ENCODE measurements at places on chromosomes 1 and 21.

- no peak for DNase-seq
Observed at GRCh38 chr1:147167365-147167764, 4.9 kb downstream of the PRKAB2 start.

GRCh38 chr1:192668409-192668983, 32.5 kb downstream of the RGS13 start:
- peak; percentile 71 for DNase-seq

DNA sequence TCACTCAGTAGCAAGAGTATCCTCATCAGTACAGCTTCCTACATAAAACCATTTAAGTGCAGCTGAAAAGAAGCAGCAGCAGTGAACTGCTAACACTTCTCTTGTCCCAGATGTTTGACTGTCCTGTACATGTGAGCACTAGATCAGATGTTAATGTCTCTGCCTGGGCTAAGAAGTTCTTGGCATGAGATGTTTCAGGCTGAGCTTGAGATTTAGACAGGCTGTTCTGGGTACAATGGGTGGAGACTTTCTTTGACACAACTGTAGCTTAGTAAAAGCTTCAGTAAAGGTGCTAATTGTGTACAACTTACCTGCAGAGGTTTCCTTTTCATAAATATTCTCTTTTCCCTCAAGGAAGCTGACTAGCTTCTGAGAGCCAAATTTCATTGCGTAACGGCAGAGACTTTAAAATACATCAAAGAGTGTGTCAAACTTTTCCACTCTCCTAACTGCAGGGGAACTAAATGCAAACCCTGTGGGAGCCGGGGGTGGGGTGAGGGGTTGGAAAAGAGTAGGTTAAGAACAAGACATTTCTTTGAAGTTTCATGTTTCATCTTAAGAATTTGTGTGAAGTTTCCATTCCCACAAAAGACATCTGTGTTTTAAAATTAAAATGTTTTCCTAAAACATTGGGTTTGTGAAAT, 82.1 kb upstream of the CCDC190 start:
- no peak for DNase-seq

- no peak for DNase-seq
Observed at GRCh38 chr1:202112859-202113689, 9.6 kb upstream of the GPR37L1 start.

GRCh38 chr1:9700340-9700739, 48.8 kb downstream of the PIK3CD start:
- DNase-seq: no peak

DNA sequence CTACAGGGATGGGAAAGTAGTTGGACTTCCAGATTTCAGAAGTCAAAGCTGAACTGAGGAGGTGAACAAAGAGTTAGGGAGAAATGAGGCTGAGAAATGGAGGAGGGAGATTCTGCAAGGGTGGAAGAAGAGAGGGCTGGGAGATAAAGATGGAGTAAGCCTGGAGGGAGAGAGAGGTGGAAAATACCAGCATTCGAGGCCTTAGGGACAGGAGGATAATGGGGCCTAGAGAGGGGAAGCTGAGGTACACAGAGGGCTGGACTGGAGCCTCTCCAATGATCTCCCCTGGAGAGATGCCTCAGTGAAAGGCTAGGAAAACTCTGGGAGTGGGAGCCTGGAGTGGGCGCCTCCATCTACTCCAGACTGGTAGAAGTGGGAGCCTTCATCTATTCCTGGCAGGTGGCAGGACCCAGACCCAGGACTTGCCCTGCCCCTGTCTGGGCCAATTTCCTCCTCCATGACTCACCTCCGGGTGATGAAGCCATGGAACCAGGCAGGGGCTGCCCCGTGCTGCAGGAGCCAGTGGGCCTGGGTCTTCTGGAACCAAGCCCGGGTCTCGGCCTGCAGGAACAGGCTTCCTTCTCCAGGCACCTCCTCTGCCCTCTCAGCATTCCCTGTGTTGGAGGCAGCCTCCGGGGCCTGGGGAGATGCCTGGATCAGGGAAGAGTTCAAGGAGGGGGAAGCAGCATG, 1.9 kb downstream of the SH2D2A start:
- DNase-seq: no peak

- DNase-seq: no peak
Observed at GRCh38 chr1:223650465-223650864, 15.0 kb downstream of the CAPN8 start.

GRCh38 chr21:34335316-34335715, 28.5 kb upstream of the KCNE2 start:
- peak; percentile 71 for DNase-seq

GRCh38 chr21:29190923-29191331, 60.5 kb downstream of the MAP3K7CL start:
- DNase-seq: no peak

DNA sequence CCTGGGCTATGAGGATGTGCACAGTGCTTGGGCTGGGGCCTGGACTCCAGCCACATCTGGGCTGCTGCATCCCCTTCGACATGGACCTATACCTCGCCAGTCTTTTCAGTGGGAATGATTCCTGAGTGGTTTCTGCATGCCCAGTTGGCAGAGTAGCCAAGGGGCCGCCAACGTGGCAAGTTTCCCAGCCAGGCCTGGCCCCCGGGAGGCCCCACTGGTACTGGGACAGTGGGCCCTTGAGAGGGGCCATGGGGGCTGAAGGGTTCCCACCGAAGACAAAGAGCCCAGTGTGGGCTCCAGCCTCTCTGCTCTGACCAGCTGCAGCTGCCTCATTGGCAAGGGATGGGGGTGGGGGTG, 15.4 kb downstream of the RAP1GAP start:
- DNase-seq: no peak

GRCh38 chr1:27074175-27074780, 61.6 kb upstream of the TENT5B start:
- DNase-seq: no peak

DNA sequence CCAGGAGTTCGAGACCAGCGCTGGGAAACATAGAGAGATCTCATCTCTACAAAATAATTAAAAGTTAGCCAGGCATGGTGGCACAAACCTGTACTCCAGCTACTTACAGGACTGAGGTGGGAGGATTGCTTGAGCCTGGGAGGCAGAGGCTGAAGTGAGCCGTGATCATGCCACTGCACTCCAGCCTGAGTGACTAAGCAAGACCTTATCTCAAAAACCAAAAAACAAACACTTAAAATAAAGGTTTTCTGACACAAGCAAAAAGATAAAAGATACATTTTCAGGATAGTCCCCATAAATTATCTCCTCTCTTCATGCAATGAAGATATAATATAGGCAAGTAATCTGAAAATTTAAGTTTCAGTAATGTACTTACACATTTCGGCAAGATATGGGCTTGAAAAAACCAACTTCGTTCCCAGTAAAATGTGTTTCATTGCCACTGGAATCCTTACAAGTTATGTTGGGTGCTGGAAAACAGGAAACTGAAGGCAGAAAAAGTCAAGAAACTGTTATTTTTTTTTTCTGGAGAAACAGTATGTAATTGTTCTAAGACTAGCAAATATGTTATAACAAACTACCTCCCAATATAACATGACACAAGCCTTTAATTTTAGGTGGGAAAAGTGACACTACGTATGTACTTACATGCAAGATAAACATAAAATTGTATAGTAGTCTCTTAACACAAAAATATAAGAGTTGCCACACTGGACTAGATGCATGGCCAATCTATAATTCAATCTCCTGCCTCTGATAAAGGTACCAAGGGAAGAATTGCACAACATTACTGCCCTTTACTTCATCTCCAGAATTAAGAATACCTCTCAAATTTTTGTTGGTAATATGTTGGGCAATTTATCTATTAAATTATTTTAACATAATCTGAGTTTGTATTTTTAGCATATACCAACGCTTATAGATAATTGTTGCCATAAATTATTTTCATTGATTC, 15.7 kb downstream of the TM2D1 start:
- no peak for DNase-seq

DNA sequence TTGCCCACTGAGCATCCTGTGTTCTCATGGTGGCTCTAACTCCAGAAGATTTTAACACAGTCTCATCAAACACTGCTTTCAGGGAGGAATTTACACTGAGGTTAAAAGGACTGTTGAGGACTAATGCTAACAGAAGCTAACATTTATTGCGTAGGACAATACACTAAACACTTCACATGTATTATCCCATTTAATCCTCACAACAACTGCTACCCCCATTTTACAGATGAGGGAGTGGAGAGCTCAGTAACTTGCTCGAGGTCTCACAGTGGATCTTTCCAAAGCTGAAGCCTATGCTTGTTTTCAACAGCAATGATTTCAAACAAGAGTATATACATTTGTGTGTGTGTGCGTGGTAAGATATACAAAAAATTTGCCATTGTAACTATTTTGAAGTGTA, 13.9 kb downstream of the ATF3 start:
- DNase-seq: no peak

GRCh38 chr1:234624724-234625117, 14.7 kb upstream of the IRF2BP2 start:
- no peak for DNase-seq

DNA sequence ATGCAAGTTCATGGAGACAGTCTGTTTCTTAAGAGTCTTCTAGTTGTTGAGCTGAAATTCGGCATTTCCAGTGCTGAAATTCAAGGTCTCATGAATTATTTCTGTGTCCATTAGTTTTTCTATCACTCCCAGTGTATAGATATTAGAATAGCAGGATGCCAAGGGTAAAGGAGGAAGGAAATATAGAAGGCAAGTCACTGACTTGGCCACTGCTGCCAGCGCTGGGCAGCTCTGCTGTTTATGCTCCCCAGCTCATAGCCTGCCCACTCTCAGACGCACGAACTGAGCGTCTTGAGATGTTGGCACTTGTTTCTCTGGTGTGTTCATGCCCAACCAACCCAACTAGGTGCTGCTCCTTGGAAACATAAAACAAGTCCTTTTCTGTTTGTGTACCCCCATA, 110.1 kb downstream of the SLC45A1 start:
- DNase-seq: no peak

DNA sequence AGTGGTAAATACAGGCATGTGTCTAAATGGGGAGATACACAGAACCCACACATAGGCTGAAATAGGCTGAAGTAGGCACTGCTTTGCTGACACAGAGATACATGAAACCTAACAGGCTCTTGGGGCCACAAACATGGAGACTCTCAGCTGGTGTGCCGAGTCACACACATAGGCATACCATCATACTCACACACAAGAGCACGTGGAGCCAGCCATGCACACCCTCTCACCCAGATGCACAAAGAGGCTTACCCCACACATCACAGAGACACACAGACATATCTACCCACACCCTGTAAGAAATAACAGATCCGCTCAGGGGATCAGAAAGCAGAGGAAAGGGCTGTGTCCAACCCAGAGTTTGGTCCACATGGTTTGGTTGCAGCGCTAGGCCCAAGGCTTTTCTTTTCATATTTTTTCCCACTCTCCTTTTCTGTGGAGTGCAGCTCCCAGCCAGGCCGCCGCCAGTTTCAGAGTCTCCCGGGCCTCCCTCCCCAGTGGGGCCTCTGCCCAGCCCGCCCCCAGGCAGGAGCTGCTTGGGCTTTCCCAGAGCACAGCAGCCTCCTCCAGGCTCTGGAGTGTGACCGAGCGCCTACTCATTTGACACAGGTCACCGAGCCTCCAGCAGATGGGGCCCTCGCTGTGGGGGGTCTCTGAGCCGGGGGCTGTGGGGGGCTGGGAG, 3.9 kb upstream of the POU3F1 start:
- DNase-seq: no peak

DNA sequence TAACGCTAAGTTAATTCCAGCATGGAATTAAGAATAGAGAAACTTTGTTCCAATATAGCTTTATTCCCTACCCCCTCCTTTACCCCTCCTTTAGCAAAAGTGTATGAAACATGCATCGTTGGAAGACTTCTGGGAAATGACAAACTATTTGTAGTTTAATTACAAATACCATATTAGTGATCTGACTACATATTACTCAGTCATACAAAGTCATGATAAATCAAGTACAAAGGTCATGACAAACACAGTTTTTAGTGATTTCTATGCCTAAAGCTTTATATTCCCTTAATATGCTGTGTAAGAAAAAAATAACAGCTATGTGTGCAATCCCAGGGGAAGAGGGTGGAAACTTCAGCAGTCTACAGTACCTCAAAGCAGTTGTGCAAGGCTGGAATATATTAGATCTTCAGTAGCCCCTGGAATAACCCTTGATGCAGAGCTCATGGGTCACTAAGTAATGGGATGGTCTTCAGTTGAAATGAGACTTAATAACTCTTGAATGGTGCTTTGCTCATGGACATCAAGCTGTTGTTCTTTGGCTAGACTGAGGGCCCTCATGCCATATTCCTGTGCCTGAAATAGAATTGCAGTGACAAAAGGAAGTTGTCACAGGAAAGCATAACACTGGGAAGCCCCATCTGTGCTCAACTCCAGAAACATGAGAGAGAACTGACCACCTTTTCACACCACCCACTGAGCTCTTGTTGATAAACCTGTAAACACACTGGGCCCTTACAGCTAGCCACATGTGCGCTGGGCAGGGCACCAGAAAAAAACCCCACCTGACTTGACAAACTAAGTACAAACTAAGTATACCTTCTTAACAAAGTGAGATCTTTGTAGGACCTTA, 25.3 kb downstream of the ZMYND12 start:
- no peak for DNase-seq

DNA sequence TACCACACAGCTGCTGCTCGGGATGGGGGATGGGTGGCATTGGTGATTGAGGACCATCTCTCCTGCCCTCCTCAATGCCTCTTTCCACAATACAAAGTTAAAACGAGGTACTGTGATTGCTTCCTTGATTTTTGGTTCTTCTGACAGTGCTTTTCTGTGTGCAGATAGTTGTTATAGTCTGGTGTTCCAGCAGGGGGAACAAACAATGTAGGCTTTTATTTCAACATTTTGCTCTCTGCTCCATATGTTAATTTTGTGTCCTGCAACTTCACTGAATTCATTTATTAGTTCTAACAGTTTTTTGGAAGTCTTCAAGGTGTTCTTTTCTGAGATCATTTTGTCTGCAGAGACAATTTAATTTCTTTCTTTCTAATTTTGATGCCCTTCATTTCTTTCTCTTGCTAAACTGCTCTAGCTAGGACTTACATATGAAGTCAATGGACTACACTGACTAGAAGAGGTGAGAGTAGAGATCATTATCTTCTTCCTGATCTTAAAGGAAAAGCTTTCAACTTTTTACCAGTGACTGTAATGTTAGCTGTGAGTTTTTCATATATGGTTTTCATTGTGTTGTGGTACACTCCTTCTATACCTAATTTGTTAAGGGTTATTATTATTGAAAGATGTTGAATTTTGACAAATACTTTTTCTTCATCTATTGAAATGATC, 45.4 kb downstream of the TNFSF18 start:
- DNase-seq: no peak

DNA sequence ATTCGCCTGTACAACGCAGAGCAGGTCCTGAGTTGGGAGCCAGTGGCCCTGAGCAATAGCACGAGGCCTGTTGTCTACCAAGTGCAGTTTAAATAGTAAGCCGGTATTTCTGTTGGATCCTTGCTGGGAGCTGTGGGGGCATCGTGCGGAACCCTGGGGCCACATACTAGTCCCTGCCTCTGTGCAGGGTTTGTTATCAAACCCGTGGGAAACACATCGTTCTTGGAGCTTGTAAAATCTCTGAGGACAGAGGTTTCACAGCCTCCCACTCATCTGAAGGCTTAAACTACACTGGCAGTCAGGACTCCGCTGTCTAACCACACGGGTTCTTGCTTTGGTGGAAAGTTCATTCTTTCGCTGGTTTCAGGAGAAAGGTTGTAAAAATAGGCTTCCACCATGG, 11.7 kb downstream of the IFNGR2 start:
- DNase-seq: no peak

GRCh38 chr1:63772201-63772600, 1.6 kb upstream of the ROR1 start:
- DNase-seq: no peak

GRCh38 chr1:96634883-96635282, 86.7 kb upstream of the PTBP2 start:
- DNase-seq: peak; percentile 28
